ENCODE measurements at places on chromosomes 16 and 17. TPM values are rescaled to one million over a fixed set of nuclear protein-coding genes. Genes with fewer than 3 reads are reported as not detected.

- H3K27me3 ChIP-seq: peaks cover 84% of the 10 kb centered on the region
- H3K27ac ChIP-seq: no peak overlapping the region
- H3K4me3 ChIP-seq: no peak overlapping the region
- DNase-seq: no peak
- no peaks in the 10 kb centered on the region for H3K4me1 ChIP-seq
These were observed 1.5 kb downstream of the TGFB1I1 start for GRCh38 chr16:31473264-31473984.

- H3K4me3 ChIP-seq: no peak overlapping the region
- no peak for DNase-seq
- H3K27me3 ChIP-seq: no peaks in the 10 kb centered on the region
- no peak overlapping the region for H3K27ac ChIP-seq
- H3K36me3 ChIP-seq: no peaks in the 10 kb centered on the region
- peaks cover 12% of the 10 kb centered on the region for H3K4me1 ChIP-seq
These were observed 15.3 kb upstream of the SEC14L1 start for GRCh38 chr17:77125432-77125901.

GRCh38 chr16:79439901-79440300, 160.6 kb downstream of the MAF start:
- DNase-seq: no peak
- no peak overlapping the region for H3K4me3 ChIP-seq
- no peak overlapping the region for H3K27ac ChIP-seq
- no peaks in the 10 kb centered on the region for H3K36me3 ChIP-seq
- no peaks in the 10 kb centered on the region for H3K27me3 ChIP-seq

GRCh38 chr17:82121246-82121645, 23.2 kb upstream of the FASN start:
- peaks cover 27% of the 10 kb centered on the region for H3K4me1 ChIP-seq
- H3K27me3 ChIP-seq: no peaks in the 10 kb centered on the region
- H3K4me3 ChIP-seq: no peak overlapping the region
- no peak for DNase-seq
- no peak overlapping the region for H3K27ac ChIP-seq

DNA sequence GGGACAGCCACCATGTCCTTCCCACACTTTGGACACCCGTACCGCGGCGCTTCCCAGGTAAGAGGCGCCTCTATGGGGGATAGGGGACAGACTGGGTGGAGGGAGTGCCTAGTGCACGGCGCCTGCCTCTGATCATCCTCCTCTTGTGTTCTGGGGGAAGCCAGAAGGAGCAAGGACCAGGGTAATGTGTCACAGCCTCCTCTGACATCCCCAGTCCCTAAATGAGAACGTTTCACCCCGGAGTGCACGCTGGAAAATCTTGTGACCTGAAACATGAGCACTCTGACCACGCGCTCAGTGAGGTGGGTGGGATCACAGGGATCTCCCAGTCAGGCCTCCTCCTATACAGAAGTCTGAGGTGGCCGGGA, 1.1 kb downstream of the IRX6 start:
- peak overlapping the region; percentile 64 for H3K4me3 ChIP-seq
- peak; percentile 42 for DNase-seq
- no peaks in the 10 kb centered on the region for H3K36me3 ChIP-seq
- no peak overlapping the region for H3K27ac ChIP-seq
- peaks cover 100% of the 10 kb centered on the region for H3K27me3 ChIP-seq
- H3K4me1 ChIP-seq: peaks cover 31% of the 10 kb centered on the region

Gene GRAP
- total RNA-seq: 0.46 TPM

Data from neural progenitor cell (in vitro differentiated cells).